ENCODE measurements at places on chromosomes 7 and 10. TPM values are rescaled to one million over a fixed set of nuclear protein-coding genes. Genes with fewer than 3 reads are reported as not detected.

TUBAL3 gene
- not detected for total RNA-seq

OR2A5 gene
- not detected for total RNA-seq

SERPINE1 gene
- total RNA-seq, result not detected

DNA sequence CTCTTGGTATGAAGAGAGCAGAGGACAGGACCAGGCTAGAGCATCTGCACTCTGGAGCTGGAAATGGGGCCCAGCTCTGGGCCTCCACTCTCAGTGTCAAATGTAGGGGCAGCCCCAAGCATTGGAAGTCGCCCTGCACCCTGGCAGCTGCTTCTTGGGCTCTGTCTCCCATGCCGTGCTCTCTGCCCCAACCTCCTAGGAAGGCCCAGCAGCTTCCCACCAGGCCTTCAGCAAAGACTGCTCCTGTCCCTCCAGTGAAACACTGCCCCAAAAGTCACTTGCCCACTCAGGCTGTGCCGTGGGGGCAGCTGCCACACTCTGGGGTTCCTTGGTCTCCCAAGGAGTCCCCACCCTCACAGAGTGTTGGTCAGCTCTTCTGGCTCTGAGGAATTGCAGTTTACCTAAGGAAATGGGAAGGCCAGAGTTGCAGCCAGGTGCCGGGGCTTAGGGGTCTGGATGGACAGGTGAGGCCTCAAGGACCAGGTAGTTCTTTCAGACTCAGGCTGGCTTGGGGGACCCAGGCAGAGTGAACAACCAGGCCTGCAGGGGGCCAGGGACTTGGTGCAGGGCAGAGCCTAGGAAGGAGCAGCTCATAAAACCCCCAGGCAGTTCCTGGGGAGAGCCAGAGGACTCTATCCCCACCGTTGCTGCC lies 9.4 kb upstream of the OPN4 start:
- H3K36me3 ChIP-seq, result no peaks in the 10 kb centered on the region
- H3K4me3 ChIP-seq, result no peak overlapping the region
- H3K4me1 ChIP-seq, result peaks cover 11% of the 10 kb centered on the region
- no peaks in the 10 kb centered on the region for H3K27me3 ChIP-seq
- H3K27ac ChIP-seq, result no peak overlapping the region
- DNase-seq, result no peak

GRCh38 chr7:94389381-94389780 lies 5.3 kb upstream of the COL1A2 start:
- H3K36me3 ChIP-seq, result no peaks in the 10 kb centered on the region
- no peak for DNase-seq
- no peak overlapping the region for H3K4me3 ChIP-seq
